GM10248 (cell line): ENCODE measurements at places on chromosomes 4 and X.
A peak's percentile ranks its signal among the peaks of the same experiment; 100 is the strongest.

DNA sequence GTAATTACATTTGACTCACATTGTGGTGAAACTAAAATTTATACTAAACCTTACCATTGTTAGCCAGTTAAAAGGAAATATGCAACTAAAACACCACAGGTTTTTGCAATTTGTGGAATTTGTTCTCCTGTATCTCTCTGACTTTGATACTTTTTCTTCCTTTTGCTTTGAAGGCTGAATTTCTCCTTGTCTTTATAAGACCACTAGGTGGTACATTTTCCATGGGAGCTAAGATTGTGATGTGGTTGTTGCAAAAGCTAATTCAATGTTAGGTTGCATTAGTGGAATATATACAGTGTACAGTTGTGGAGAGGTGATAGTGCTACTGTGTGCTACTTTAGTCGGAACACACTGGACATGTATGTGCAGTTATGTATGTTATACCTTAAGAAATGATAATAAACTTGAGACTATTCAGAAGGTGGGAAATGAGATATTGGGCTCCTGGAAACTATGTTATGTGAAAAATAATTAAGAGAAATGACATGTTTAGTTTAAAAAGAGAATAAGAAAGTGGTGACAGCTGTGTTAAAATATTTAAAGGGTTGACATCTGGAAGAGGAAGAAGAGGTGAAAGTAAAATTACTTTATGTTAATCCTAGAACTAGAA is 70.3 kb downstream of the ARL9 start:
- DNase-seq = peak; percentile 12

GRCh38 chr4:89067417-89067816 is 10.4 kb upstream of the FAM13A start:
- DNase-seq = no peak

GRCh38 chr4:76365636-76366035 is 55.3 kb downstream of the CCDC158 start:
- no peak for DNase-seq

DNA sequence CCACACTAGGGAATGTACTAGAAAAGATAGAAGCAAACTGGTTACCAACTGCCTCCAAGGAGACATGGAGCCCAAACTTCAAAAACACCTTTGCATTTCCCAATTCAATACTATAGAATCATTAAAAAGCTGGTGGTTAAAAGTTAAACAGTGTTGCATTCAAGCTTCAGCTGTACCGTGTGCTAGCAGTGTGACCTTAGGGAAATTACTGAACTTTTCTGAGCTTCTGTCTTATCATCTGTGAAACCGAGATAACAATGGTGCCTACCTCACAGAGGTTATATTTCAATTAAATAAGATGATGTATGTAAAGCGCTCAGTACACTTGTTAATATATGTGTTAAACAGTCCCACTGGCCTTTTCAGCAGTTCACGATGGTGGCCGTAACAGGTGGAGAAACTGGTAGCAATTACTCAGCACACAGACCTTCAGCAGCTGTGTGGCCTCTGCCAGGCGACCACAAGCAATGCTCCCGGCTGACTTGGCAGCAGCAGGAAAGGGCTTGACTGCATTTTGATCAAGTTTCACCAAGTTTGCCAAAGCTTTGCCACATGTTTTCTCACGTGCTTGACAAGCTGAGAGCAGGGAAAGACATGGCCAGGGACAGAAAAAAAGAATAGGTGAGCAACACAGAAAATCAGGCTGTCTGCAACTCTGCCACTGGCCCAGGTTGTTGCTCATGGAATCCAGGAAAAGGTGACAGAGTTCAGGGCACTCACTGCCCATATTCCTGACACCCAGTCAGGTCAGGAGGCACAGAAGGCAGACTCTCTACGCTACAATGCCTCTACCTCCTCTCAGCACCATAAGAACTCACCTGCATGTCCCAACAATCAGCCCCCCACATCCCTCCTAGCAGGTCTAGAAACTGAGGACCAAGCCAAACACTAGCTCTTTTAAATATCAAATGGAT is 72.1 kb downstream of the PARM1 start:
- no peak for DNase-seq

GRCh38 chrX:118603981-118604380 is 108.4 kb downstream of the DOCK11 start:
- peak; percentile 25 for DNase-seq

- no peak for DNase-seq
Measured at GRCh38 chrX:154046031-154046781, 26.5 kb upstream of the IRAK1 start.

GRCh38 chr4:40283413-40283812 is 51.7 kb upstream of the CHRNA9 start:
- DNase-seq = no peak

DNA sequence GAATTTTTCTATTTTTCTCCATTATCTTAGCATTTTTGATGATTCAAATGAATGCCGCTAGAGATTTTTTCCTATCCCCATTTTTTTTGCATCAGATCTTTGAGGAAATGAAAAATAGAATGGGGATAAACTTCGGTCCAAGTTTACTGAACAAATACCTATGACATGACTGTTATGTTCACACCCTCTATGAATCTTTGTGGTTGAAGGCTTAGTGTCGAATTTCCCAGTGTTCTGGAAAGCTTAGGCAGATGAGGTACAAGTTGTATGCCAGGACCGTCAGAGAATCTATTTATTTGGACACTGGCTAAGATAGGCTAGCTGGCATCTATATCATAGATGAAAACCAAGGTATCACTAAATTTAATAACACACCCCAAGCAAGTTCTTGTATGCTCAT is 123.4 kb downstream of the SPCS3 start:
- no peak for DNase-seq

- no peak for DNase-seq
Measured at GRCh38 chrX:110055616-110056015, 52.7 kb downstream of the TMEM164 start.

GRCh38 chrX:45806410-45807121 is 605.9 kb upstream of the DIPK2B start:
- DNase-seq = peak; percentile 22

GRCh38 chr4:6889736-6890324 is 19.8 kb upstream of the TBC1D14 start:
- DNase-seq = no peak

DNA sequence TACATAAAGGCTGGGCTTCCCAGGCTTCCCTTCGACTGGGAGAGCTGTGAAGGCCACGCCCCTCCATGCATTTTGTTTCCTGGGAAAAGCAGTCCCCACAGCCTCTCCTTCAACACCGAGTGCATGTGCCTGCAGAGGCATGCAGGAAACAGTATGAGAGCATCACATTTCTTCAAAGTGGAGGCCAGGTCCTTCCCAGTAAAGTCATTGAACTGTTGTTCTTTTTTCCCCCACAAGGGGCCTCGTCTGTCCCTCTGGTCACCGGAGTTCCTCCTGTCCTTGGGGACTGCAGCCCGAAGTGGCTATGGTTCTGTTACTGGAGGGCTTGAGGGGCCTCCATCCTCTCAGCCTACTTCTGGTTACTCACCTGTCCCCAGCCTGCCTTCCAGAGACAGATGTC is 56.0 kb downstream of the RAI2 start:
- DNase-seq = no peak

DNA sequence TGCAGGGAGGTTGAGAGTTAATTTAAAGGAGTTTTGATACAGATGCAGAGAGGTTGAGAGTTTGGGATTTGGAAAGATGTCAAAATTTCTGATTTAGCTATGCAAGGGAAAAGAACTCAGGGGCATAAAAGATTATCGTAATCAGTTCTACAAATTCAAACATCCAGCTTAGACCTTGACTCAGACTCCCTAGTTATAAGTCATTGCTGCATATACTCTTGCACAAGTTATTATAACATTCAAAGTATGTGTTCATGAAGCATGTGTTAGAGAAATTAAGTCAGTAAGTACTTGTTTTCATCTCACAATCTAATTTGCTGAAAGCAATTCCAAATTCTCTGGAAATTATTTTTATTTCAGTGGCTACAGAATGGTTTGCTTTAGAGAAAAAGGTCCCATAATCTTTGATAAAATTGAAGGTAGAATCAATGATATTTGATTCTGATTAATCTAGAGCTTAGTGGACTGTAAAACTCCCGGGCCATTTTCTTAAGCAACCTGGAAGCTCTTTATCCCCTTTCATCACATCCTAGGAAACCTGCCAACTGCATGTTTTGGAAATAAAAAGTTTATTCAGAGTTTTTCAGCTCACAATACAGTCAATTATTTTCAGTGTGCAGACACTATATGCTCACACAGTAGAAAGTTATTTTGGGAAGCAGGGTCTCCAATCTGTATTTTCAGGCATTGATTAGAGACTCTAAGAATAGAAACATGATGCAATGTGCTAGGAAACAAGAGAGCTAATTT is 132.9 kb upstream of the SPANXC start:
- DNase-seq = no peak

- DNase-seq = no peak
Measured at GRCh38 chrX:5915783-5916182, 312.9 kb downstream of the NLGN4X start.

- peak; percentile 63 for DNase-seq
Measured at GRCh38 chr4:47519239-47519883, 34.3 kb downstream of the ATP10D start.

DNA sequence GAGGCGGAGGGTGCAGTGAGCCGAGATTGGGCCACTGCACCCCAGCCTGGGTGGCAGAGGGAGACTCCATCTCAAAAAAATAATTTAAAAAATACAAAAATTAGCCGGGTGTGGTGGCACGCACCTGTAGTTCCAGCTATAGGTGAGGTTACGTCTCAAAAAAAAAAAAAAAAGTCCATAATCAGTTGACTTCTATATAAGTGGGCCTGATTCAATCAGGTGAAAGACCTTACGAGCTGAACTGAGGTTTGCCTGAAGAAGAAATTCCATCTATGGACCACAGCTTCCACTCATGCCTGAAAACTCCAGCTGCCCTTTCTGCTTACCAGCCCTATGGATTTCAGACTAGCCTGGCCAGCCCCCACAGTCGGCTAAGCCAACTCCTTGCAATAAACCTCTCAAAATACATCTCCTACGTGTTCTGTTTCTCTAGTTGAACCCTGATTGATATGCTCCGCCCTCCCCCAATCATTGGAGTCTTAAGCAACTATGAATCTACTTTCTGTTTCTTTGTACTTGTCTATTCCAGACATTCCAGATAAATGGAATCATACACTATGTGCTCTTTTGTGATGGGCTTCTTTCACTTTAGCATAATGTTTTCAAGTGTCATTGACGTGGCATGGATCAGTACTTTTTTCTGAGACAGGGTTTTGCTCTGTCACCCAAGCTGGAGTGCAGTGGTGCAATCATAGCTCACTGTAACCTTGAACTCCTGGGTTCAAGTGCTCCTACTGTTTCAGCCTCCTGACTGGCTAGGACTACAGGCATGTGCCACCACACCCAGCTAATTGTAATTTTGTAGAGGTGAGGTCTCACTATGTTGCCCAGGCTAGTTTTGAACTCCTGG is 36.6 kb downstream of the SAT1 start:
- DNase-seq = no peak

DNA sequence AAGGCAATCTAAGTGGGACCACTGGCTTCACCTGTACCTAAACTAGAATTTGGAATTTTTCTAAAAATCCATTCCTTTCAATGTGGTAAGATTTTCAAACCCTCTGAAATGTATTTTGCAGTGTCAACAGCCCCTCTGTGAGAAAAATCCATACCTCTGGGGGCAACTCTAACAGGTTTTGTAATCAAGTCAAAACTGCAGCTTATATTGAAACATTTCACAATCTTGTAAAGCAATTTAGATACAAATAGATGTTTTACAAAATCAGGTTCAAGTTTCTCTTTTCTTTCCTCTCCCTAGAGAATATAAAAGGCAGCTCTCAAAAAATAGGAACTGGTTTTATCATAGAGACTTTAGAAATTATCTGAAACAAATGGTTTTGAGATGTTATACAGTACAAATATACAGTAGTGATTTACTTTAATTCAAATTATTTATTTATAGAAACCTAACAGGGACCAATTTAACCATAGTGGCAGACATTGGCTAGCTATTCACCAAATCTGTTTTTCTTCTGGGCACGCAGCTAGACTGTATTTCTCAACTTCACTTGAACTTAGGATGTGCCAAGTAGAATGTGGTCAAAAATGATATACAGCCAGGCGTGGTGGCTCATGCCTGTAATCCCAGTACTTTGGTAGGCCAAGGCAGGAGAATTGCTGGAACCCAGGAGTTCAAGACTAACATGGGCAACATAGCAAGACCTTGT is 36.3 kb upstream of the SPINK2 start:
- DNase-seq = no peak

- no peak for DNase-seq
Measured at GRCh38 chr4:3029464-3029863, 44.9 kb downstream of the HTT-AS start.

GRCh38 chrX:10667143-10667542 is 46.8 kb upstream of the MID1 start:
- no peak for DNase-seq

DNA sequence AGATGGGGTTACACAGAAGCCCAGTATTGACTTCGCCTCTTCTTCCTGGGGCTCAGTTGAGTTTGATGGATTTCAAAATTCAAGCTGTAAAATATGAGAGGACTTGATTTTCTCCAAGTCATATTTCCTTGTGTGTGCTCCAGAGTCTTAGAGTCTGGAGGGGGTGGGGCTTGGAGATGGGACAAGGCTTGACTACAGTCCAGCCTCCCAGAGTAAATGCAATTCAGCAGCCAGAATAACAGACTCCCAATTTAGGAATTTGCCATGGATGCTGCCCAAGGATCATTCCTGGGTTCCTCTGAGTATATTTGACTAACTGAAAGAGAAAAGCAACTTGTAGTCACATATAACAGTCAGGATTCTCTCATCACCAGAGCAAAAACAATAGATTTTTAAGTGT is 53.7 kb upstream of the RBPJ start:
- no peak for DNase-seq

DNA sequence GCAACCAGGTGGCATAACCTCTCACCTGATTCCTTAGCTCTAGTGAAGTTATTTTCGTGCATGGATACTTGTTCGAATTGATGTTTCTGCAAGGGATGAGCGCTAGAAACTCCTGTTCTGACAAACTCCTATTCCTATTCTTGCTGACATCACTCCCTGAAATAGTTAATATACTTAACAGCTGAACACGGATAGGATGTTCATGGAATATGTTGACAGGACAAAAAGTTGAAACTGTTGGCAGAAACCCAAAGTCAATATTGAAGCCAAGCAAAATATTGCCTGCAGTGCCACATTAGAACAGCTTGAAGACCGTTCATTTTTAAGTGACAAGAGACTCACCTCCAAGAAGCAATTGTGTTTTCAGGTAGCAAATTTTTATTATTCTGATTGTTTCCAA is at the start of gene KLKB1:
Gene KLKB1, plus strand, starts transcription at position 287 of the 400 bp plus-strand sequence. CDS start 689 bp downstream, outside the sequence.
- no peak for DNase-seq

DNA sequence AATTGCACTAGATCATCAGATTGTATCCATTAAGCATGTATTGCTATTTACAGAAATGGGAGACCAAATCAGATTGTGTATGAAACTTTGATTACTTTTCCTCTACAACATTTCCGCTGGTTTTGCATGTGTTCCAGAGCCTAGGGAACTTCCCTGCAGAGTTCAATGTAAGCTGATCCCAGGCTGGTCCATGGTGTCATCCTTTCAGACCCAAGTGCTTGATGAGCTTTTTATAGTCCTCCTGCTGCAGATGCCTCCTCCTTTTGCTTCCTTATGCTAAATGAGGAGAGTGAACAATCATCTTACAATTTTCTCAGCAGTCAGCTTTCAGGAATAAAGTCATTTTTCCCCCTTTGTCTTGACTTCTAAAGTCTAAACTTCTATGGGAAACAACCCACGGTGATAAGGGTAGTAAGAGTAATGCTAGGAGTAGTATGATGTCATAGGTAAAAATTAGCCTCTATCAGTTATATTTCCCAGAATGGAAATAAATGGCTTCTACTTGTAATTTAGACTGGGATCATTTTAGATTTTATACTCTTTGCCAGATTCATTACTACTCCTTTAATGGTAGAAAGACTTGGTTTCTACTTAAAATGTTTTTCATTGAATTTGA is 55.1 kb upstream of the SLC4A4 start:
- DNase-seq = no peak

- DNase-seq = no peak
Measured at GRCh38 chrX:145727476-145727875, 90.2 kb upstream of the SLITRK2 start.
